ENCODE measurements at places on chromosomes 2 and 18.
A peak's percentile ranks its signal among the peaks of the same experiment; 100 is the strongest.

GRCh38 chr2:185687967-185688366, 50.6 kb upstream of the FSIP2 start:
- DNase-seq = no peak

DNA sequence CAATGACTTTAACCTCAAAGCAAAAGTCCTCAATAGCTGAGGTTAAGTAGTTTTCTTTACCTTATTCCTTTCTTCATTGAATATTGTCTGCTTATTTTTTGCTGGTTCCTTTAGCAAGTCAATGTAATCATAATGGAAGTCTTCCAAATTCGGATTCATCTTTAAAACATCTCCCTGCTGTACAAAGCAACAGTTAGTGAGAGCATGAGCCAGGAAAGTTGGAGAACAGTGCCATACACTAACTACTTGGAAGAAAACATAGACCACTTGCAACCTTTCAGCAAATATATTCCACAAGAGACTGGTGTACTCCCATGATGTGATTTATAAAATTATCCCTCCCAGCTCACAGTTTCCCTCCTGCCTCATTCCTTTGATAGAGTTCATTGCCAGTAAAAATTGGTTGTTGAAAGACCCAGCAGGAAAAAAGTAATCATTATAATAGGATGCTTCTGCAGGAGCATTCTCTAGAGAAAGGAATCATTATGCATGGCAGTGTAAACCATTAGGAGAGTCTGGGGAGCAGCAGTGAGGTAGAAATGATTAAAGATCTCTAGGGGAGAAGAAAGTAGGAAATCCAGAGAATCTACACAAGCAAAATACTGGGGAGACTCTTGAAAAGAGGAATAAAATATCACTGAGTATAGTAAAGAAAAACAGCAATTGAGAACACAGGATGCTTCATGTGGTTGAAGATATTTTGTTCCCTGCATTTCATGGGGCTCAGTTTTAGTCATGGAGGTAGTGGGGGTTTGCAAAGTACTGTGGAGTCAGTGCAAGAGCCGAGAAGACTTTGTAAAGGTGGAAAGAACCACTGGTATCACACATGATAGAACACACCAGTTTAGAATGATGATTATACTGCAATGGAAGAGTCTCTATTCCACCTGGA, 38.6 kb upstream of the TTN start:
- DNase-seq = no peak

DNA sequence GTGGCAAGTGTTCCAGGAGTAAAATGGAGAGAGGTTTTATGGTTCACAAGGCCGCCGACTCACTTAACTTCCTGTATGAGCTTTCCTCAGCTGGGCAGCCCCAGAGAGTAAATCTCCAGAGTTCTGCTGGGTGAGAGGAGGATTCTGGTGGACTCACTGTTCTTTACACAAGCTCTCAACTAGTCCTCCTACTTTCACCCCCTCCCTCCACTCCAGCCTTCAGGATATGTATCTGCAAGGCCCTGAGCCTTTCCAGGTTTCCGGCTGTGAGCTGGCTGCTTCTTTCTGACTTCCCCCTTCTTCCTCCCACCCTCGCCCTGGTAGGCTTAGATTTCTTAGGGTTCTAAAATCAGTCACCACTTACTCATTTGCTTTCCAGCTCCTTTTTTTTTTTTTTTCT, 34.0 kb downstream of the EML6 start:
- no peak for DNase-seq

- no peak for DNase-seq
Observed at GRCh38 chr2:228871012-228871411, 400.1 kb downstream of the PID1 start.

DNA sequence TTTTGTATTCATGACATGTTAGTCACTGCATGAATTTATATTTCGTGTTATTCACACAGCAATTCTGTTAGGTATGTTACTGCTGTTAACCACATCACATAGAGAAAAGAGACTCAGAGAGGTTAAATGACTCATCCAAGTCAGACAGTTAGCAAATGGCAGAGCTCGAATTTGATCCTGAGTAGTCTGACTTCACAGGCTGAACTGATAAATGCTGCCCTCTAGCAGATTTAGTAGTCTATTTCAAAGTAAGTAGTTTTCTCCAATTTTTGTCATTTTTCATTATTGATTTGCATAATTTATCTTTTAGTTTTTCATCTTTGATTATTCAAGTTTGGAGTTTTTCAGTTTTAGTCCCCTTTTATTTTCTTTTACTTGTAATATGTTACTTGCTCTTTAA, 58.3 kb downstream of the WDR7 start:
- DNase-seq = peak; percentile 77

DNA sequence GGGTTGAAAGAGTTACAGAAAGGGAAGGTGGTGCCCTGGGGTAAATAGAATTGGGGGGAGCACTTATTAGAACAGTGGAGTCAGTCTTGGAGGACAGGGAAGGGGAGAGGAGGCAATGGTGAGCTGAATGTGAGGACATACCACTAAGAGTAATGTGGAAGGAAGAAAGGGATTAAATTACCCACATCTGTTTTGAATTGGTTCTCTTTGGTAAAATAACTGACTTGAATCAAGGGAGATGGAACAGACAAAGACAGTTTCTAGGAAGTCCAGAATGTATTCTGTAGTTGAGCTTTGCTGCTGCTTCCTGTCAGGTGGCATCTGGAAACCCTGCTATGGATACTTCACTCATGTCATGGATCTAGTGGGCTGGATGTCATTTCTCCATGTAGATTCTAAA, 6.7 kb downstream of the SETBP1 start:
- no peak for DNase-seq

DNA sequence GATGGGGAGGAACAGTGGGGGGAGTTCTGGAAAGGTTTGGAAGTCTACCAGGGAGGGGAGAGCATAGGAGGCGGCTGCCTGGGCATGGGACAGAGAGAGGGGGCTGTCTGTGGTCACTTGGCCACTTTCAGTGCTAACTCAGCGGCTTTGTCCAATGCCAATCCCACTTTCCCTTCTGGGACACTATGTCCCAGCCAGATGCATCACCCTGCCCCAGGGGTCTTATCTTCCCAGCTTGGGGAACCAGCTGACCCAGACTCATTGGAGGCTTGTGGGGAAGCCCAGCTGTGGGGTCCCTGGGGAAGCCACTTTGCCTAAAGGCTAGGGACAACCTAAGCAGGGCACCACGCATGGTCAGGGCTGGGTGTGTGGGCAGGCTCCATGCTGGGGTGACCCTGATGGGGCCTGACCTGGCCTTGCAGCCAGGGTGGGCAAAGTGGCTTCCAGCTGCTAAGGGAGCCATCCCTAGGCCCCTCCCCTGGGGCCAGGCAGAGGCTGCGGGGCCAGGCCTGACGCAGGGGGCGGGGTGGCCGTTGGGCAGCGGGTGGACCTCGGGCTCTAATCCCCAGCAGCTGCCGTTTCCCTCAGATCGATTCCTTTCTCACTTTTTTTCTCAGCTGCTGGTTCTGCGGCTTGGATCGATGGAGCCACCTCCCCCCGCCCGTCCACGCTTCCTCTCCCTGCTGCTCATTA, 1.6 kb upstream of the ASIC4 start:
- no peak for DNase-seq

DNA sequence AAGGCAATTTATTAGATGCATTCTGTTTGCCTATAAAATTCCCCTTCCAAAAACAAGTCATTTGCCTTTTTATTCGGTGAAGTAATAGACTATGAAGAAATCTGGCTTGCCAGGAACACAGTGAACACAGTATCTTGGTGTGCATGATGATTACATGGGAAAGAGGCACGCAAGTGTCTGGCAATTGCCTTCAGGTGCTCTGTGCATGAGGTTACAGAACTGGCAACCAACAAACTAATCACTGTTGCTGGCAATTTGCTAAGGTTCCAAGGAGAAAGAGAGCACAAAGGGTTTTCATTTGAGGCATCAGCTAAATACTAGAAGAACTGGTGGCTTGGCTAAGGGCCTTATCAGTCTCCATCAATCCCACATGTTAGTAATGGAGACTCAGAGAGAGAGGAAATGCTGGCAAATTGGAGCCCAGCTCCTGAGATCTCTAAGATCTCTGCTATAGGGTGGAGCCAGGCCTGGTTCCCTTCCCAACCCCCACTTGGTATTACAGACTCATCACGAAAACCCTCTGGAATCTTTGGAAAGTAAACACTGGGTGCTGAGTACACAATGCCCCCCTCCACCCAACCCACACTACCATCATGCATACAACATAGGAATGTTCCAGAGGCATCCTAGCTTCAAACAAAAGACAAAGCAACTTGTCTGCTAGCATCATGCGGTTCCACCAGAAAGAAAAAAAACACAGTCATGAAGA, 10.4 kb downstream of the RNF152 start:
- no peak for DNase-seq
